NCI-H2171 treated with DMSO at 0.1 percent for 48 hours (cell line): ENCODE measurements at places on chromosomes 12 and 14.

GRCh38 chr14:99513946-99514551 lies 32.8 kb downstream of the CCNK start:
- DNase-seq = no peak

DNA sequence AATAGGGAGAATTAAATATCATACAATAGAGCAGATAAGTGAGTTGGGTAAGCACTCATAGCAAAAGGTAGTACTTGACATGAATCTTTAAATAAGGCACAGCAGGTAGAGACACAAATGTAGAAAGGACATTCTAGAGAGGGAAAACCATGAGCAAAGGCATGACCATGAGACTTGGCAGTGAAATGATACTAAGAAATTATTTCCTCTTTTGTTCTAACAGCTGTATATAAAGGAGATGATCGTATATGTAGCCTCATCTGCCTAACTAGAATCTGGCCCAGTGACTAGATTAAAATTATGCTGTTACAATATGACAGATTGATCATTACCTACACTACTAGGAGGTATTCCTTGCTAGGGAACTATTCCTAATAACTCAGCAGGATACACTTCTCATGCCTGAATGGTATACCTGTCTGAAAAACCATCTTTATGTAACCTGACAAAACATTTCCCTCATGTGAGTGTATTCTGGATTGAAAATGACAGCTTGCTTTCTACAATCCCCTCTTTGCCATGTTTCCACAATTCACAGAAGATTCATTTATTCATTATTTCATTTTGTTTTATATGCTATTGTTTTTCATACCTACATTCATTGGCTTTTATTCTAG lies 725.7 kb downstream of the C12orf50 start:
- DNase-seq = no peak

- peak; percentile 58 for DNase-seq
Observed at GRCh38 chr14:57390806-57391516, 575 bp downstream of the NAA30 start.

GRCh38 chr12:127562816-127563215 lies 704.2 kb upstream of the TMEM132C start:
- no peak for DNase-seq

- no peak for DNase-seq
Observed at GRCh38 chr12:126993898-126994297, 1273.1 kb upstream of the TMEM132C start.

GRCh38 chr14:54840336-54840735 lies 62.3 kb downstream of the GCH1 start:
- DNase-seq = no peak

GRCh38 chr14:58646479-58646878 lies 8.7 kb downstream of the DACT1 start:
- no peak for DNase-seq

DNA sequence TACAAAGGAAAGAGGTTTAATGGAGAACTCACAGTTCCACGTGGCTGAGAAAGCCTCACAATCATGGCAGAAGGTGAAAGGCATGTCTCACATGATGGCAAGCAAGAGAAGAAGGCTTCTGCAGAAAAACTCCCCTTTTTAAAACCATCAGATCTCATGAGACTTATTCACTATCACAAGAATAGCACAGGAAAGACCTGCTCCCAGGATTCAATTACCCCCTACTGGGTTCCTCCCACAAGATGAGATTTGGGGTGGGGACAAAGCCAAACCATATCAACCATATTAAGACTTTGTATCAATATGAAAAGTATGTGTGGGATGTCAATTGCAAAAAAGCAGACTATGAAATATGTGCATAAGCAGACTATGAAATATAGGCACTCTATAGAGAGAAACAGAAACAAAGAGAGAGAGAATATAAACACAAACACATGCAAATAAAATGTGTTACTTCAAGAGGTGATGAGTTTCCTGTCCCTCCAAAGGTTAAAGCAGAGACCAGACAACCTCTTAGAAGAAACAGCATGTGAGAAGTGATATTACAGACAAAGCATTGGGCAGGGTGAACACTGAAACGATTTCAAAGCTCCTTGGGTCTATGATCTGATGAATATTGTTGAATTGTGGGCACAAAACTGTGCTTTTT lies 151.2 kb upstream of the KRR1 start:
- DNase-seq = no peak

GRCh38 chr14:99854831-99855230 lies 61.6 kb downstream of the EML1 start:
- DNase-seq = no peak
